T-cell (primary cell): ENCODE measurements at places on chromosomes 16 and 17.

GRCh38 chr17:47304186-47304585 is 19.6 kb upstream of the EFCAB13 start:
- DNase-seq = no peak

GRCh38 chr16:66207883-66208265 is 158.6 kb upstream of the CDH5 start:
- DNase-seq = no peak

GRCh38 chr17:74599448-74599939 is 7.4 kb upstream of the CD300LD start:
- DNase-seq = no peak

DNA sequence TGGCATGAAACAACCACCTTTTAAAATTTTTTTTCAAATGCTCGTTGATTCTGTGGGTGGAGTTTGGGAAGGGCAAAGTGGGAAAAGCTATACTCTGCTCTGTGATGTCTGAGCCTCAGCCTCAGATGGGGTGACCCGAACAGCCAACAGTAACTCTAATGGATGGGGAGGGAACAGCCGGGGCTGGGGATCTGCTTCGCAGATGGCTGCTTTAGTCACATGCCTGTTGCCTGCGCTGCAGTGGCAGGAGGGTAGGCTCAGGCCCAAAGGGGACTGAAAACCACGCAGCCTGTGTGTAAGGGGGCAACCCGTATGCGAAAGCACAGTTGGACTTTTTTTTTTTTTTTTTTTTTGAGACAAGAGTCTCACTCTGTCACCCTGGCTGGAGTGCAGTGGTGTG is 14.9 kb upstream of the MAPK3 start:
- no peak for DNase-seq

DNA sequence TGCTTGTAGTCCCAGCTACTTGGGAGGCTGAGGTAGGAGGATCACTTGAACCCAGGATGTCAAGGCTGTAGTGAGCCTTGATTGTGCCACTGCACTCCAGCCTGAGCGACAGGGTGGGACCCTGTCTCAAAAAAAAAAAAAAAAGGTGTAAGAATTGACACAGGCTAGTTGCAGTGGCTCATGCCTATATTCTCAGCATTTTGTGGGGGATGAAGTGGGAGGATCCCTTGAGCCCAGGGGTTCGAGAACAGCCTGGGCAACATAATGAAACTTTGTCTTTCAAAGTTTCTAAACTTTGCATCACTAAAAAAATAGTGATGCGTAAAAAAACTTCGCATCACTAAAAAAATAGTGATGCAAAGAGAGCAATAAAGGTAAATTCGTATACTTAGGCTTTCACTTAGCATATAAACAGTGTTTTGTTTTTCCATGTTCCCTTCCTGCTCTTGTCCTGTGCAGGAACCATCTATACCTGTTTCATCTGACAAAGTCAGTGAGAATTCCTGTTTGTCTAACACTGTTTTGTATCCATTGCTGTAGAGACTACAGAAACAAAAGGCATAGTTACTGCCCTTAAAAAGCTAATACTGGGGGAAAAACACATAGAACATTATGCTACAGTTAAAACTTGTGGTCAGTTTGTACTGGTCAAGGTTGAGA is 32.1 kb downstream of the CTCF start:
- no peak for DNase-seq

- DNase-seq = no peak
Observed at GRCh38 chr17:79000396-79001189, 9.0 kb downstream of the CANT1 start.

DNA sequence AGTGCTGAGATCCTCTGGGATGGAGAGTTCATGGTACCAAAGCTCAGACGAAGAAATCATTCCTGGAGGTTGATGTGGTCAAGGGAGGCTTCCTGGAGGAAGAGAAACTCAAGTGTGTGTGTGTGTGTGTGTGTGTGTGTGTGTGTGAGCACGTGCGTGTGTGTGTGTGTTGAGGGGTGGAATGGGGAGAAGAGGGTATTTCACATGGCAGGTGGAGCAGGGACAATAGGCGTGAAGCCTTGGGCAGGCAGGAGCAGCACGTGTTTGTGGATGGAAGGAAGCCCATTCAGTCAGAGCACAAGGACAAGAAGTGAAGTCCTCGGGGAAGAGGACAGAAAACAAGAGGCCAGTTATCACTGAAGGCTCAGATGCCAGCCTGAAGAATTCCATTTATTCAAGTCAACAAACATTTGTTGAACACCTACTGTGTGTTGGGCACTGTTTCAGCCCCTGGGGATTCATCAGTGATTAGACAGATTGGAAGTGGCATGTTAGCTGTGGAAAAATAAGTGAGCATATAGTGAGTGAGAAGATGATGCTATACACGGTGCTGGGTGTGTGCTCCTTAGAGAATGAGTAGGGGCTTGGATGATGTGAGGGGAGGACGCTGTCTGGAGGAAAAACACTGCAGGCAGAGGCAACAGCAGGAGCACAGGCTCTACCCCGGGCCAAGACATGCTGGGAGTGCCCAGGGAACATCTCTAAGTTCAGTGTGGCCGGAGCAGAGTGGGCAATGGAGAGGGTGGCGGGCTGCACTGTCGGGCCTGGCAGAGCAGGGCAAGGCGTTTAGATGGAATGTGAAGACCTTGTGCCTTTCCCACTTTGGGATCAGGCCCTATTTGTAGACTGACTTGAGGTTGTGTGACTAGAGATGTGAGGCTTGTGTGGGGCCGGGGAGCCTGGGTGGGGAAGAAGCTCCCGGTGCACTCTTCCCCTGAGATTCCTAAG is 267.1 kb downstream of the CBLN1 start:
- no peak for DNase-seq

- no peak for DNase-seq
Observed at GRCh38 chr16:79557421-79557820, 43.1 kb downstream of the MAF start.

GRCh38 chr16:87784812-87785211 is 19.0 kb upstream of the KLHDC4 start:
- no peak for DNase-seq

DNA sequence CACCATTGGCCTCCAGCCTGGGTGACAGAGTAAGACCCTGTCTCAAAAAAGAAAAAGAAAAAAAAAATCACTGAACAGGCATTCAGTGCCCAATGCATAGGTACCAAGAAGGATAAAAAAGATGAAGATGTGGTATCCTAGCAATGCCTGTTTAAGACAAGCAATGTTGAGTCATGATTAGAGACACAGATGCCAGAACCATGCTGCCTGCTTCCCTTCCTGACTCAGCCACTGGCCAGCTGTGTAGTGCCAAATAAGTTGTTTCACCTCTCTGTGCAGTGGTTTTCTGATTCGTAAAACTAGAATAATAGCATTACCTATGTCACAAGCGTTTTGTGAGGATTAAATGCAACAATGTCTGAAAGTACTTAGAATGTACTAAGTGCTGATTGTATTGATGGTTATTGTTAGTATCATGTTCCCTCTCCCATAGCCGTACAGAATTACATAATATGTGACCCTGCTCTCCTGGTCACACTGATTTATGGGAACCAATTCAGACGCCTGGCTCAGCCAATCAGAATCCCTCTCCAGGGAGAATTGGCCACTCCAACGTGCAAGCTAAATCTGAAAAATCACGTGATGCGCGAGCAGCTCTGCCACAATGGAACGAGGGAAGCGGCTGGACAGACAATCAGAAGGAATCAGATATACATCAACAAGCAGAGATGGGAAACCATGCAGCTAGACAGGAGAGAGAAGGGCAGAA is 241.9 kb downstream of the SLC39A11 start:
- no peak for DNase-seq

- DNase-seq = no peak
Observed at GRCh38 chr17:65531256-65532100, 30.0 kb downstream of the AXIN2 start.

DNA sequence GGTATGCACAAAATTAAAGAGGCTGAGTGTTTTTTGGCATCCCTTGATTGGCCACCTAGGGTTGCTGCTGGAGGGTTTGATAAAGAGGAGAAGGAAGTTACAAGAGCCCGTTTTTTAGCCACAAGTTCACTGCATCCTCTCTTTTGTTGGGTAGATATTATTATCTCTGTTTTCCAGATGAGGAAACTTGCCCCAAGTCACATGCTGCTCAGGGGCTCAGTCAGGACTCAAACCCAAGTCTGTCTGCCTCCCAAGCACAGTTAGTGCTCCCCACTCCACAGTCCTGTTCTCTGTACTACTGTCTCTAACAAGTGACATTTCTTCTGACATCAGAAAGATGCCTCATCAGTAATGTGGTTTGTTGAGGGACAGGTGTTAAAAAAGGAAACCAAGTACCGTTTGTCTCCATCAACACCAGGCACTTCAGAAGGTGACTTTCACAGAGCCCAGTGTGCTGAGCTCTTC is 1.4 kb downstream of the NT5M start:
- peak; percentile 73 for DNase-seq

DNA sequence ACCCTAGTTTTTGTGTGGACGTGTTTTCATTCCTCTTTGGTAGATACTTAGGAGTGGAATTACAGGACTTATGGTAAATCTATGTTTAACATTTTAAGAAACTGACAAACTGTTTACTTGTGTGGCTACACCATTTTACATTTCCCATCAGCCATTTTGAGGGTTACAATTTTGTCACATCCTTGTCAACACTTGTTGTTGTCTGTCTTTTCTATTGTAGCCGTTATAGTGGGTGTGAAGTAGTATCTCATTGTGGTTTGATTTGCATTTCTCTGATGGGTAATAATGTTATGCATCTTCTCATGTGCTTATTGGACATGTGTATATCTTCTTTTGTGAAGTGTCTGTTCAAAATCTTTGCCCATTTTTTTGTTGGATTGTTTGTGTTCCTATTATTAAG is 4.5 kb downstream of the FTO start:
- DNase-seq = no peak

DNA sequence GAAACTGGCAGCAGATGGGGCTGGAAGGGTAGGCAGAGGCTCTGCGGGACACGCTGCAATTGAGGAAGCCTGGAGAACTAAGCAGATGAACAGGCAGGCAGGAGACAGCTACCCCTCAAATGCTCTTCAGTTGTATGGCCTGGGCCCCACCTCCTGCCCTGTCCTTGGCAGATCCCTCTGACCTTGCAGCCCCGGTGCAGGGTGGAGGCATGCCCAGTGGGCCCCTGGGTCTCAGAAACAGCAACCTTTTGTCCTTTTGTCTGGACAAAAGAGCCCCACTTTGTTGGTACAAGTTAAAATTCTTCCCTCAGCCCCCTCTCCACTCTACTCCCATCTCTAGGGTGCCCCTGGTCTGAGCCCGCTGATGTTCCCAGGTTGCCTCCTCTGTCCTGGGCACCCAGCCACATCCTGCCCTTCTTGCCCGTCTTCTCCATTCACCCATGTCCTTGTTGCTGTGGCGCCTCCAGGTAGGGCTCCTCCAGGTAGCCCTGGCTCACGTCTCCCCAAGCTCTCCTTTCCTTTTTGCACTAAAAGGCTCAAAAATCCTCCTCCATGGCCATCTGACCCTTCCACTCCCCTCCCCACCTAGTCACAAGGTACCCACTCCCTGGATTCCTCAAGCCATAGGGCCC is 136.8 kb downstream of the CLEC16A start:
- no peak for DNase-seq

DNA sequence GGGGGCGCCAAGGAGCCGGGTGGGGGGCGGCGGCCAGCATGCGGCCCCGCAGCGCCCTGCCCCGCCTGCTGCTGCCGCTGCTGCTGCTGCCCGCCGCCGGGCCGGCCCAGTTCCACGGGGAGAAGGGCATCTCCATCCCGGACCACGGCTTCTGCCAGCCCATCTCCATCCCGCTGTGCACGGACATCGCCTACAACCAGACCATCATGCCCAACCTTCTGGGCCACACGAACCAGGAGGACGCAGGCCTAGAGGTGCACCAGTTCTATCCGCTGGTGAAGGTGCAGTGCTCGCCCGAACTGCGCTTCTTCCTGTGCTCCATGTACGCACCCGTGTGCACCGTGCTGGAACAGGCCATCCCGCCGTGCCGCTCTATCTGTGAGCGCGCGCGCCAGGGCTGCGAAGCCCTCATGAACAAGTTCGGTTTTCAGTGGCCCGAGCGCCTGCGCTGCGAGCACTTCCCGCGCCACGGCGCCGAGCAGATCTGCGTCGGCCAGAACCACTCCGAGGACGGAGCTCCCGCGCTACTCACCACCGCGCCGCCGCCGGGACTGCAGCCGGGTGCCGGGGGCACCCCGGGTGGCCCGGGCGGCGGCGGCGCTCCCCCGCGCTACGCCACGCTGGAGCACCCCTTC is 484 bp downstream of the FZD2 start:
- peak; percentile 12 for DNase-seq

GRCh38 chr17:54920819-54921218 is 20.2 kb downstream of the TOM1L1 start:
- DNase-seq = no peak

- no peak for DNase-seq
Observed at GRCh38 chr17:68587847-68588246, 13.3 kb downstream of the FAM20A start.

- DNase-seq = no peak
Observed at GRCh38 chr17:4750606-4751005, 10.9 kb upstream of the CXCL16 start.

- peak; percentile 66 for DNase-seq
Observed at GRCh38 chr17:77609553-77610517, 348.7 kb upstream of the TNRC6C start.

GRCh38 chr17:68460146-68460545 is 2.9 kb upstream of the WIPI1 start:
- no peak for DNase-seq

- DNase-seq = no peak
Observed at GRCh38 chr17:79043191-79043930, 19.4 kb downstream of the C1QTNF1 start.

- no peak for DNase-seq
Observed at GRCh38 chr16:28165598-28165997, 46.2 kb downstream of the XPO6 start.

DNA sequence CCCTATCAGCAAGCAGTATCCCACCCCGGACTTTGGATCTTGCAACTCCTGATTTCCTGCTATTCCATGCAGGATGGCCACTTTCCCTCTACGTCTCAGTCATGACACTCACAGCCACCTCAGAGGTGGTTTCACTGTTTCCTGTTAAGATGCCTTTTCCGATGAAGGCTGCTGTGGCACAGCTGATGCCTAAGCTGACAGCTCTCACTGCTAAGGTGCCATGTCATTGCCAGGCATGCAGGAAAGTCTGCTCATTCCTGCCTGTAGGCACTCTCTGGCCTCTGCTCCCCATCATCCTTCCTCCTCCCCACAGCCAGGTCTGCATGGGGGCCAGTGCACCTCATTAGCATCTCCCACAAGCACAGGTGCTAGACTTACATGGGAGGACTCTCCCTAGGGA is 173.0 kb downstream of the CBLN1 start:
- no peak for DNase-seq
